ENCODE measurements at places on chromosomes 5 and 9.

DNA sequence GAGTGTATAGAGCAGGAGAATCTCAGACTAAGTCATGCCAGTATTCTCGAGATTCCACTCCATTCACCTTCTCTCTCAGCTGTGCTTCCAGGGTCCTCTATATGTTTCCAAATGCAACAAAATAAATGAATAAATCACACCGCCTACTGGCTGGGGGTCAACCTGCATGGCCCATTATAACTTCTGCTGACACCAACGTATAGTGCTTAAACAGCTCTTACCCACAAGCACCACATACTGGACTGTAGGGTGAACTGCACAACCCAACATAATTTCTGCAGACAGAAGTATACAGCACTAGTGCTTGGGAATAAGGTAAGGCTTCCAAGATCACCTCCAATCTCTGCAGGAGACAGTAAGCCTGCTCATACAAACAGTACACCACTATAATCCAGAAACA lies 33.1 kb upstream of the HTR4 start:
- no peak for DNase-seq

GRCh38 chr5:38433160-38433861 lies 123.1 kb downstream of the LIFR start:
- peak; percentile 86 for DNase-seq

- no peak for DNase-seq
Observed at GRCh38 chr9:116589392-116590354, 97.4 kb upstream of the TRIM32 start.

GRCh38 chr5:6307304-6307703 lies 71.0 kb downstream of the MED10 start:
- DNase-seq: no peak

DNA sequence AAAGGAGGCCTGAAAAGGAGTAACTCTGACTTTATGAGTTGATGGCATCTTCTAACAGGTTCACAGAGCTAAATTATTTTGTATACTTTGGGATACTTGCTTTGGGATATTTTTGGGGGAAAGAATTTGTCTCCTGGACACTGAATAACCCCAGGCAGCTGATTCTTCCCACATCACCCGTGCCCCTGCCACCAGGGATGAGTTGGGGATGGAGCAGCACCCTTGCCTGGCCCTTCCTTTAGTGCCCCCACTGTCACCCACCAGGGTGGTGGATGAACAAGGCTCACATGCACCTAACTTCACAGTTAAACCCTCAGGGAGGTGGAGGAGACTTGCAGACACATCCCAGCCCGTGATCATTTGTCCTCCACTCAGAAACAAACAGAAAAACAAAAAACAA lies 2.3 kb upstream of the ADAMTS2 start:
- no peak for DNase-seq

DNA sequence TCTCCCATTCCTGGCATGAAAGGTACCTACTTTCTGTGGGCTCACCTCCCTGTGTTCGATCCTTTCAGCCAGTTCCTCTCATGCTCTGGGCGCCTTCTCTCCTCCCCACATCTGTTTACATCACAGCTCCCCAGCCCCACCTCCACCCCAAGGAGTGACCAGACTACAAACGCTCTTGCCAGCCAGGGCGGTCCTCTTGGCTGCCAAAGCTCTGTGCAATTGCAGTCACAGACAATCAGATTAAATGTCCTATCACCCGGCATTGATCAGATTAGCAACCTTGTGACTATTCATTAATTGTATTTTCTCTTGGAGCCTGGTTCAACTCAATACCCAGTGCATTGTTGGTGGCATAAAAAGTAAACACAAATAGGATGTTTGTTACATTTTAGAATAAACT lies 211.2 kb upstream of the TBCA start:
- DNase-seq: no peak

DNA sequence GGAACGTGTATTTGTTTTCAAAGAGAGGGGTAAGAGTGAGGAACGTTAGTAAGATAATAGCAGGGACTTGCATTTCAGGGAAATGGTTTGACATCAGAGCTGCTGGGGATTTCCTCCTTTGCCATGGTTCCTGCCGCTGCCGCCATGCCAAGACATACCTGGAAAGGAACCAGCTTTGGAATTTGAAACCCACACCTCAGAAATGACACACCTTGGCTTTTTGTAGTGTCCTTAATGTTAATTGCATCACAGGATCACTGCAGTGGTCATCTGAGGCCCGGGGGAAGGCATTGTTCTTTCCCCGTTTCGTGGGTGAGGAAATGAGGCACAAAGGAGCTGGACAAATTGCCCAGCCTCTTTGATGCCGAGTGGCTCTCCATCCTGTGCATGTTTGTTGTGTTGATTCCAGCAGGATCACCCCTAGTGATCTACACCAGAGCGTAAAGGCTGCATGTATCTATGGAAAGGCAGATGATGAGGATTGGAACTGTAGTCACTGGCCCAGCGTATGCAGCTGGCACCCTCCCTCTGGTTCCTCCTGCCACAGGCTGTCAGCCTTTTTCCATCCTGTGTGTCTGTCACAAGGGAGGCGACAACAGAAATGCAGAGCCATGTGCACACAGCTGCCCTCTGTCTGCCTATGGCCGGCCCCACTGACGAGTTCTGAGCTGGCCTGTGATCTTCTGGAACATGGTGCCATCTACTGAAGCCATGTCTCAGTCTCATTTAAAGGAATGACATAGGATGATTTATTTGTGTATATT lies 37.8 kb downstream of the SLC46A2 start:
- DNase-seq: no peak

GRCh38 chr9:29697011-29697410 lies 2123.7 kb upstream of the C9orf72 start:
- peak; percentile 1 for DNase-seq

- DNase-seq: no peak
Observed at GRCh38 chr9:4306777-4307121, 6.9 kb upstream of the GLIS3 start.

- no peak for DNase-seq
Observed at GRCh38 chr5:84425365-84425881, 40.7 kb upstream of the EDIL3 start.

DNA sequence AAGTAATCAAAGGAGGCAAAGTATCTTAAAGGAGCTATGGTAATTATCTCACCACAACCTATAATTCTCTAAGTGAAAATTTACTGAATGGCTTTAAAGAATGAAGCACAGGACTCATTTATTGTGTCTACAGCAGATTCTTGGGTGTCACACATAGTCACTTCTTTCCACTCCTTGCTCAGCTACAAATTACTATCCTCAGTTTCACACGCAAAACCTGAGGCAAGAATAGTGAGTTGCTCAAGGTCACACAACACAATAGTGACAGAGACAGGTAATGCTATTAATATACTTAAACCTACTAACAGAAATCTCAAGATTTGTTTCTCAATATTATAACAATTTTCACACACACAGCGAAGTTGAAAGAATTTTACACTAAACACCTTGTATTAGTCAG lies 120.9 kb upstream of the STK32A start:
- DNase-seq: no peak

GRCh38 chr5:139758510-139759075 lies 37.0 kb upstream of the PSD2 start:
- DNase-seq: no peak
